ENCODE measurements at places on chromosomes 7 and 10.

DNA sequence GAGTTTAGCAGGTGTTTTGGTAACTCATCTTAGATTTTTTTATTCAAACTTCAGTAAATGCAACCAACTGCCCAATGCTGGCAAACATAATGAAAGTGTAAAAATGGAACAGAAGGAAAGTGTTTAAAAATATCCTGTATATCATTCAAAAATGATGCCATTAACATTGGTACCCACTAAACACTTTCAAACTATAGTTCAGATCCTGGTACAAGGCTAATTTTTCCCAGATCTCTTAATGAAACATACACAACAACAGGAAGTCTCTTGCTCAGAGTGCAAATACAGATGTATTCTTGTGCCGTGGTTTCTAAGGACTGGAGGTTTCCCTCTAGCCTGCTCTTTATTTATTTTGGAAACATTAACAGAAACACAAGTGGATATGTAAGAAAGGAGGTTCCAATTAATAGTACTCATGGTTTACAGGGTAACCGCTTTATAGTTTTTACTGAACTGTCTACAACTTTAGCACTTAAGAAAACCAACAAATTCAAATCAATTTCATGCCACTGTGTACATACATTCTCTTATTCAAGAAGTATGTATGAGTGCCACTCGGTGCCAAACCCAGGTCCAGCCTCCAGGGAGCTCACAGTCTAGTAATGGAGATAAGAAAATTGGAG is 176.0 kb upstream of the AKR1E2 start:
- no peak for DNase-seq

- no peak for DNase-seq
Measured at GRCh38 chr10:127364034-127364433, 167.6 kb upstream of the INSYN2A start.

DNA sequence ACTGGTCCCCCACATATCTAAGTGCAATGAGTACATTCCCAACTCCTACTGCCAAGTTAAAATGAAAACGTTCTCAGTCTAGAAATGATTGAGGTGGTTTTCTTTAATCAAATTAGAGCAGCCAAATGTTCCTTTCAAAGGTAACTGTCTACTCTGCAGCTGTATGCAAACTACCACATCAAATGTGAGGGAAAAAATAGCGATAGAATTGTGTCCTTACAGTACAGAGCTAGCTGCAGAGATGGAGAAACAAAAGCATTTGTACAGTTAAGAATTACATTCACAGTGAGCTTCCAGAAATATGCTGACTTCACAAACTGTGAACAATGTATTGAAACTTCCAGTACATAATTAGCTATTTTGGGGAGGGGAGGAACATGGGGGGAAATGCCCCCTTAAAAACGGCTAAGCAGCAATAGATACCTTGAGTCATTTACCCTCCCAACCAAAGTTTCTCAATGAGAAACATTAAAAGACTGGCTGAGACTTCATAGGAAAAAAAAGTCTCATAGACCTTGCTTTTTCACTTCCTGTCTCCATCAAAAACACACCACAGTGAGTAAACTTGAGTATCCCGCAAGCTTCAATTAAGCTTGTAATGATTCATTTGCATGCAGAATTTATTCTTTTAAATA is 22.9 kb downstream of the CDK6 start:
- DNase-seq = no peak

GRCh38 chr10:100043796-100044195 is 34.0 kb upstream of the DNMBP start:
- no peak for DNase-seq

DNA sequence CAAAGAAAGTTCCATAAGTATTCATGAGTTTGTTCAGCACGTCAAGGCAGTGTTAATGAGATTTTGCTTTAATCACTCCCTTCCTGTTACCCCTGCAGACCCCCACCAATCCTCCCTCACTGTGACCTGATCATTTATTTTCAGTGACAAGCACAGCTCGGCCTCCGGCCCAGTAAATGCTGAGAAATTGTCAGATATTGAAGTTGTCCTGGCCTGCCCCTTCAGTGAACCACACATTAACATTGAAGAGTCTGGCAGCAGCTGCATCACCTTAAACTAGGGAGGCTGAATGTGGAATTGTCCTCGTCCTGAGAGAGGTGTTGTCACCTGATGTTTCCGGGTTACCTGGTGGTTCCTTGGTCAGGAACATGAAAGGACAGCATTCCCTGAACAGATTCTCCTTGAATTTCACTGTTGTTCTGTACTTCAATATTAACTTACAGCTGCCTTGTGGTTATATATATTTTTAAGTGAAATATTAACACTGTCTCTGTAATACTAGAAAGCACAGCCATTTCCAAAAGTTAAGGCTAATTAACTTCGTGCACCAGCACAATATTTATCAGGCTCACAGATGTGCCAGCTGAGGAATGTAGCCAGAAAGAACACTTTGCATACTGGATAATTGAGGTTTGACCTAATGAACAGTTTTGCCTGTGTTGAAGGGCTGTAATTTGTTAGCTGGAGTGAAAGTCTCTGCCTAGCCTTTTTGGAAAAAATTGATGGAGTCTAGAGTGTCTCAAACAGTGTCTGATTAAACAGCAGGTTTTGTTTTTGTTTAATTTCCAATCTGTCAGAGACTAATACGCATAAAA is 265.3 kb downstream of the HDAC9 start:
- DNase-seq = no peak

DNA sequence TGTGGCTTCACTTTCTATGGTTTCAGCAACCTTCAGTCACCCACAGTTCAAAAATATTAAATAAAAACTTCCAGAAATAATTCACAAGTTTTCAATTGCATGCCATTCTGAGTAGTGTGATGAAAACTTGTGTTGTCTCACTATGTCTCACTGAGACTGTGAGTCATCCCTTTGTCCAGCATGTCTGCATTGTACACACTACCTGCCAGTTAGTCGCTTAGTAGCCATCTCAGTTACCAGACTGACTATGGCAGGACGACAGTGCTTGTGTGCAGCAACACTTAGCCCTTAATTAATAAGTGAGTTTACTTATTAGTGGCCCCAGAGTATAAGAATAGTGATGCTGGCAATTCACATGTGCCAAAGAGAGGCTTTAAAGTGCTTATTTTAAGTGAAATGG is 22.5 kb downstream of the CCDC186 start:
- DNase-seq = no peak

GRCh38 chr10:99484626-99485581 is 47.8 kb upstream of the NKX2-3 start:
- DNase-seq = no peak

- DNase-seq = no peak
Measured at GRCh38 chr7:17962652-17963051, 22.4 kb upstream of the SNX13 start.

GRCh38 chr7:134431815-134432214 is 27.1 kb downstream of the AKR1B1 start:
- DNase-seq = no peak

DNA sequence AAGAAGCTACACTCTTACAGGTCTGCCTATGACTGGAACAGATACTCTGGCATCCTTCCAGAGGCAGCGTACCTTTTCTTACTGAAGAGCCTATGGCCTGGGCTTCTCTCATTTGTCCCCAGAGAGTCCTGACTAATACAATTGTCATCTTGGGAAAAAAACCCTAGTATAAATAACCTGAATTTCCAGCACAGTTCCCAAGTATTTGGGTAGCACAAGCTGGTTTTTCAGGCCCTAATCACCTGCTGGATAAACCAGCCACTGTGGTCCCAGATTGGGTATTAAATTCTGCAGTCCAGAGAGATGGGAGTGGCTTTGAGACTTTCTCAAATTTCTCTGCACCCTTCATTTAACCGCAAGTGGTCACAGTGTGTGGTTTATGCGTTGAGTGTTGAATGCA is 186.8 kb upstream of the NEBL start:
- DNase-seq = no peak

GRCh38 chr7:37287131-37287855 is 161.4 kb downstream of the ELMO1 start:
- peak; percentile 21 for DNase-seq

GRCh38 chr7:31487476-31487875 is 26.4 kb upstream of the ITPRID1 start:
- no peak for DNase-seq

- no peak for DNase-seq
Measured at GRCh38 chr7:143280160-143280559, 4.6 kb upstream of the TMEM139 start.

- DNase-seq = no peak
Measured at GRCh38 chr10:43585981-43586729, 11.7 kb upstream of the ZNF239 start.

- no peak for DNase-seq
Measured at GRCh38 chr10:62463364-62463763, 89.2 kb downstream of the ZNF365 start.

DNA sequence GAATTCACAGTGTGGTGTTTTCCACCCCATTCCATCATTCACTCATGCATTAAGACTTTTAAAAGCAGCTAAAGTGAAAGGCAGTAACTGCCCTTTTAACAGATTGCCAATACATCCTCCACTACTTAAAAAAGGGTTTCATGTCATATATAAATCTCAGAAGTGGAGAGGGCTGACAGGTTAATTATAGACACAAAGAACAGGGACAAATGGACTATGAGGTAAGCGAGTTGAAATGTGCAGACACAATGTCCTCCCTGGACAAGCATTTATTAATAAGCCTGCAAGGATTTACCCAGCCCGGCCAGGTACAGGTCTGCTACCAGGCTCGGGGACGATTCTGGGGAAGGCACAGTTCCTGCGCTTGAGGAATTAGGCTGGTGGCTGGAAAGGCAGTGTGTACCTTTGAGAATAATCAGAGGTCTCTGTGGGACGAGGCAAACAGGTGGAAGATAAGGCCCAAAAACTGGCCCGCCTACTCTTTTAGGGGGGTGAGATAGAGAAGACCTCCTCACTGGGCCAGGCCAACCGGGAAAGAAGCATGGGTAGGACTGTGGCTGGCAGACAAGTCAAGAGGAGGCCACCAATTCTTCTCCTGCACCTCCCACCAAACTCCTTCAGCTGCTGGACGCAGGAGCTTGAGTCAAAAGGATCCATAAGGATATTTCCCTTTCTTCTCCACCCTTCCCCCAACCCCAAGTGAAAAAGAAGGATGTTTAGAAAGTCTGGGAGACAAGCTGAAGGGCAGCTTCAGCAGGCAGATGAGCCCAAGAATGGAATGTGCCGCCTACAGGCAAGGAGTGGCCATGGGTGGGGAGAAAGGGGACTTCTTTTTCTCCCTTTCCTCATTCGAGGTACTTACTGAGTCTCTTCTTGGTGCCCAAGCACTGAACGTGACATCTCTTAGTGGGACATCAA is 1.5 kb downstream of the PDLIM1 start:
- peak; percentile 66 for DNase-seq

DNA sequence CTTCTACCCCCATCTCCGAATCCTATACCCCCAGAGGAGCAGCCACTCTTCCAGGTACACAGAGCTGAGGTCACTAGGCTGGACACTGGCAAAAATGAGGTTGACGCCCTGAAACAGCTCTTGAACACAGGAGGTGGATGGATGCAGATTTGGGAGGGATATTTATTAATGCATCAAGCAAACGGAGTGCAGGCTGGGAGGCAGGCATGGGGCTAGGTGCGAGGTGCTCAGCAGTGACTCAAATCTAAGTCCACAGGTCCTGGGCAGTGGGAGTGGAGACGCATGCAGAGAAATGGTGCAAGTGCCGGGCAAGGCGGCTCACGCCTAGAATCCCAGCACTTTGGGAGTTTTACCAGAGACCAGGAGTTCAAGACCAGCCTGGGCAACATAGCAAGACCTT is 11.0 kb downstream of the GUSB start:
- DNase-seq = no peak

DNA sequence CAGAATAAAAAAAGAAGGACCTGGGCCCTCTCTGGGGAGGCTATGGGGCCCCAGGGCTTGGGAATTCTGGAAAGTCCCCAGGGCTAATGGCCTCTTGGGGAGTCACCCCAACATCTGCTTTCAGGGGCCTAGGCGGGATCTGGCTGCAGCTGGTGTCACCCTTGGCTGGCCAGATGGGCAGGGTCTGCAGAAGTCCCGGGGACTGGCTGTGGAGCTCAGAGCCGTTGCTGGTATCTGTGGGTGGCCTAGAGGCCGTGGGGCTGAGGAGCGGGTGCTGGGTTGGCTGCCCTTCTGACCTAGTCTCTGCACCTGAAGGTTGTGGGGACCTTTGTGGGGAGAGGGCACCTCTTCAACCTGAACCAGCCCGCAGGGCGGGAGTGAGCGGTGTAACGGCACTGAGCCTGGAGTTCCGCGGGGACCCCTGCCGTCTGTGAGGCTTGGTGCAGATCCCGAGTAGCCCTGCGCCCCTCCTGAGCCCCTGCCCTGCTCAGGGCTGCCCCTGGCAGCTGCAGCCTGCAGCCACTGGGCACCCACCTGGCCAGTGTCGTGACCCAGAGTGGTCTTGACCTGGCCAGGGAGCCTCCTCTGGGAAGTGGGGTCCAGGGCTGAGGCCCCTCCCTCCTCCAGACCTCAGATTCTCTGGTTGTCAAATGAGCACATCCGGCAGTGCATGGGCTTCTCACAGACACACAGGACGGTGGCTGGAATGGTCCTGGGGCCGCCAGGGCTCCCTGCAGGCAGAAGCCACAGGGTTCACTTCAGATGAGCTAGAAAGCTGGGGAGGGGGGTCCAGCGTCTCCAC is 51.5 kb downstream of the UNCX start:
- DNase-seq = no peak

DNA sequence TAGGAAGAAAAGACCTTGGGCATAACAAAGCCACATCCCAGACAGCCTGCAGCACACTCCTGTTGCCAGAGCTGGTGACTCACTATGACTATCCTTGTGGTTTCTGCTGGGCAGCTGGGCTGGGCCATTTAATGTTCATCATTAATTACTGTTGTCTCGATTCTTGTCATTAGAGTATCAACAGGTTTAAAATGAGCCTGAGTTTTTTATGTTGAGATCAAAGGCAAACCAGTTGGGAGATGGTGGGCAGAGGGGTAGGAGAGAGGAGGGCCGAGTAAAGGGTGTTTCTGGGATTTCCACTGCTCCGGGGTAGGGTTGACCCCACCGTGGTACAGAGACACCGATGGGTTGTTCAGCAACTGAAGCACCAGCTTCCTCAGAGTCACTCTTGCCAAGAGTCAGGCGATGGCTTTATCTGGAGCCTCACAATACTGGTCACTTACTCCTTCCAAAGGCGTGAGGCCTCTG is 128.7 kb upstream of the LYZL1 start:
- no peak for DNase-seq

DNA sequence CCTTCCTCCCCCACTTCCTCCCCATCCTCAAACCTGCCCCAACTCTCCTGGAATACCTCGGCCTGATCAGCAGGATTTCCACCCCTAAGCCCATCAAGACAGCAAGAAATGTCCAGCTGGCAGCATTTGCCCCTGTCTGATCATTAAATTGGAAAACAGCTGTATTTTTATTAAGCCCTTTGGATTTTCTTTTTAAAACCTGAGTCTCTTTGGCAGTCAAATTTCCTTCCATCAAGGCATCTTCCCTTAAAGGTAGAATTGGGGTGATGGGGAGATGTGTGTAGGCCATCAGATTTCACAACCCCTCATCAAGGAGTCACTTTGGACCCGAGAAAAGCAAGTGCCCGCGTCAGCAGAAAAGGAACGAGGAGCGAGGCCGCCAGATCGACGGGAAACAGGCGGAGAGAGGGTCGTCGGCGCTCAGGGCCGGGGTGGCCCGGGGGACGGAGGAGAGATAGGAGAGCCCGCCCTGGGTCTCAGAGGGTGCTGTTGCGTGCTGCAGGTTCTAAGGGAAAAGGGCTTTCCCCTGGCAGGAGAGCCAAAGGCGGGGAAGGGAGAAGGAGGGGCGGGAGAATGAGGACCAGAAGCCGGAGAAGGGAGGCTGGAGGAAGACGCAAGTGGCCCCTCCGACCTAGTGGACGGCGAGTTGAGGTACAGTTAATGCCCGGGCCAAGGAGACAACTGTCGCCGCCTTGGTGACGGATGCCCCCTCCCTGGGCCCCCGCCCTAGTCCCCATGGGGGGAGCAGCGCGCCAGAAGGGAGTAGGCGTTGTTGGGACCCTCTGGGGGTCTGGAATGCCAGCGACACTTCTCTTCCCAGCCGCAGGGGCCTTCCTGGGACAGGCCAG is 11.5 kb upstream of the GATA3 start:
- no peak for DNase-seq
